ENCODE measurements at places on chromosomes 2 and 18.

DNA sequence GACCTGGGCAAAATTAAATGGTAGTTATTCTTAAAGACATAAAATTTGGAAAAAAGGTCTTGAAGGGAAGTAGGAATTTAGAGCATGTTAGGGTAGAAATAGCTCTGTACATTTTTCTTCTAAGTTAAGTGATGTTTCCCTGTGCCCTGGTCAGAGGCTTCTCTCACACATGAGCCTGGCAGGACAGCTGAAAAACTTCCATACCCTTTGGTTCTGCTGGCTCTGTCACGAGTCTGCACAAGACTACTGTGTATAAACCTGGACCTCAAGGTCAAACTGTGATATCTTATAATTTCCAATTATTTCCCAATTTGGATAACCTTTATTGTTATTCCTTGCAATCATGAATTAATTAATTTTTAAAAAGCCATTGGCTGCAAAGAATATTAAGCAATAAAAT, 664.7 kb downstream of the BCL11A start:
- DNase-seq: no peak

DNA sequence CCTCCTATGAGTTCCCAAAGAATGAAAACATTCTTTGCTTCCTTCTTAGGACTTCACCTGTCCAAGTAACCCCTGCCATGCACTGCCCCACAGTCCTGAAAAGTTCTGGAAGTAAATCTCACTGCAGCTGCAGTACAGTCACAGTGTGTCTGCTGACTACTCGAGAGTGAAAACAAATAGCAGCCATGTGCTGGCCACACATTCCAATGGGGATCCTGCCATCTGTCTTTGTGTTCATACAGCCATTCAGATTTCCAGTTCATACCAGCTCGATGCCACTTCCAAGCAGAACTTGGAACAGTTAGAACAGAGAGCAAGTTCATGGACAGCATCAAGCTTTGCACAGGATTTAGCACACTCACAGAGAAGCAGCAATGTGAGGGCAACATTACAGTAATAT, 629.9 kb upstream of the ACVR2A start:
- DNase-seq: no peak

- no peak for DNase-seq
Observed at GRCh38 chr2:39517622-39518021, 80.5 kb upstream of the MAP4K3 start.

DNA sequence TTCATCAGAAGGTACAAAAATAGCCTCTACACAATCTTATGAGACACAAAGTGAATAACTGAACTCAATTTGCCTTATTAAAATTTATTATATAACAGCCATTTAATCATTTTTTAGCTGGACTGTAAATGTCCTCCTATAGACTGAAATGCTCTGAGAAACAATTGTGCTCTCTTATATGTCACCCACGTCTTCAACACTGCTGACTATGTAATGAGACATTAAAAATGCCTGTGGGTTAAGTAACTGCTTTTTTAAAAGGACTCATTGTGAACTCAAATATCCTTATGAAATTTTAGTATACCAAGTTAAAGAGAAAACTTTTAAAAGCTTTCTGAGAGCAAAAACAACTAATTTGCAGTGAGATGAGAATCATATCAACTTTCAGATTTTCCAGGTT, 10.4 kb upstream of the GALNT1 start:
- DNase-seq: no peak

GRCh38 chr2:24843330-24843860, 50.2 kb downstream of the CENPO start:
- no peak for DNase-seq

DNA sequence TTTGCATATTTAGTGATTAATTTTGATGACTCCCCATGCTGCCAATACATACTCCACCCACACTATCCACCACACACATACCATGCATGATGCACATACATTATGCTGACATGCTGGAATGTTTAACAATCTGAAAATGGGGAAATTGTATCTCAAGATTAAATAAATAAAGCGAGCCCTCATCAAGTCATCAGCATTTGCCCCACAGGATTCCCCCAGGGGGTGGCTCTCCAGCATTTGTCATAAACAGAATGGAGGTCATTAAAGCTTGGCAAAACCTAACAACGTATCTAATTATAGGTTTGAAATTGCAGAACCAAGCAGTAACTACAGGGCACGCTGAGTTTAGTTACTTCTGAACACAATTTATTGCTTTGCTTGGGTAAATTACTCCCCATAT, 141.2 kb upstream of the TACR1 start:
- no peak for DNase-seq

Measured in activated T-helper 1 cell treated with anti-CD3 and anti-CD28 coated beads, Interleukin-2, amount 50 U/mL, for 16 hours (primary cell).